Femur (tissue), 1 donor: ENCODE measurements at places on chromosomes 6 and 20.

DNA sequence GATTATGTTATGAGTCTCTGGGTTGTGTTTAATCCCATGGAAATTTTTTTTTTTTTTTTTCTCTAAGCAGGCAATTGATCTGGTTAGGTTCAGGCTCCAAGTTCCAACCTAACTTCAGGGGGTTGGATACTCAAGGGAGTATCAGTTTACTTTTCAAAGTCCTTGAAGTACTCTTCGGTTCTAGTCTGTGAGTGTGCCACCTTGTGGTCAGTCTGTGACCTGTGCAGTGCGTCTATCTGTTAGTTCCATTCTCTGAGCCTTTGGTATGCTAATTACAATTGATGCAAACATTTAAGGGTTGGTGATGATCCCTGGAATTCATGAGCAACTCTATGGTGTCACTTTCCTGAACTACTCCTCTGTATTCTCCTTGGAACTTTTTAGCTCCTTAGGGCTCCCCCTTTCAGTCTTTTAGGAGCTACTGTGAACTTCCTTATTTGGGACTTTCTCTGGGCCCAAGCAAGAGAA is 342.0 kb downstream of the SOX4 start:
- no peak for DNase-seq

- DNase-seq = no peak
Observed at GRCh38 chr6:163406830-163407229, 7.7 kb upstream of the QKI start.

GRCh38 chr20:41275301-41275731 is 42.2 kb downstream of the ZHX3 start:
- DNase-seq = no peak

GRCh38 chr6:10583509-10583901 is 62.4 kb downstream of the GCNT2 start:
- DNase-seq = no peak

DNA sequence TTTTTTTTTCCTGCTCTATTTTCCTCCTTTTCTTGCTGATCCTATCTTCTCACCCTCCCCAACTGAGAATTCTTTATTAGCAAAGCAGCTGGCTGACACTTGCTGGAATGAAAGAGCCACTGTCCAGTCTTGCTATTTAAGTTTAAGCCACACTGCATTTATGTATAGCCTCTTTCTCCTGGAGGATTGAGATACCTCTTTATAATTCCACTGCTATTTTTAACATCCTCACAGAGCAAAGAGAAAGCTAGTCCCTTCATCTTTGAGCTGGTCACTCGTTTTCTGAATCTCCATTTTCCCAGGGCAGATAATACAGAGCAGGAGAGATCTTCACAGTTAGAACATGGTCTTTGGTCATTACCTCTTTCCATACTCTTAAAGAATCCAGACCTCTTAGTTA is 36.0 kb upstream of the EEF1A1 start:
- no peak for DNase-seq

- DNase-seq = no peak
Observed at GRCh38 chr6:166928644-166929541, 27.5 kb downstream of the RNASET2 start.

DNA sequence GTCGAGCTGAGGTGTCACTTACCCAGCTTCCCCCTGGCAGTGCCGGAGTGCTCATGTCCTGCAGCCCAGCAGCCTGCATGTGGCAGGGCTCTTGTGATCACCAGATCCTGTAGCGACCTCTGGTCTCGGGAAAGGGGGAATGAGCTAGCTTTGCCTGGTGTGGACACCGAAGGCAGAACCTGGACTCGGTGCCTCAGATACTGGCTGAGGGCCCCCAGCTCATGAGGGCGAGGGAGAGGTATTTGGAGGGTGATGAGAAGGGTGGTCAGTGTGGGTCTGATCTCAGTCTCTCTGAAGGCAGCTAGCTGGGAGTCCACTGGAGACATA is 26.3 kb downstream of the SUN5 start:
- DNase-seq = peak; percentile 15

DNA sequence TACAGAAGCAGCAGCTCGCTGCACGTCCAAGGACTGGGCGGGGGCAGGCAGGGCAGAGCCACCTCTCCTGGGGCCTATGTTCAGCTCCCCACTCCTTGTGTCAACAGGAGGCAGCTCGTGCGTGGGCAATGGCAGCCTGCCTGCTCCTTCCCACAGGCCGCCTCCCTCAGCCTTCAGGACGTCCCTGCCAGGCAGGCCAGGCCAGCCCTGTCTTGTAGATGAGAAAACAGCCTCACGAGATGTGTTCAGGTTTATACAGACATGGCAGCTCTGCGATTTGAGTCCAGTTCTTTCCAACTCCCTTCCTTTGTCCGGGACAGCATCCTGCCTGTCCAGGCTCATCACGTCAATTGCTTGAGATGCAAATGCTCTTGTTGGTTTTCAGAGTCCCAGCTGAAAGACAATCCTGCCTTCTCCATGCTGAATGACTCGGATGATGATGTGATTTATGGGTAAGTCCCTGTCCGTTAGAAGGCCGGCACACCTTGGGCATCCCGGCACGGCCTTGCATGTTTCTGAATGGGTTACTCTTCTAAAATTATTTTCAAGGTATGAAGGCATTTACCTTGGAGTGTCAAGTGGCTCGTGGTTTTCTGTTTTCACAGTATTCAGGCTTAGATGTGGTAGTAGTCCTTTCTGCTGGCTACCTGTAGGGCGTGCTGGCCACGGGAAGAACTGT is 13.5 kb downstream of the DYNLT1 start:
- DNase-seq = peak; percentile 63

DNA sequence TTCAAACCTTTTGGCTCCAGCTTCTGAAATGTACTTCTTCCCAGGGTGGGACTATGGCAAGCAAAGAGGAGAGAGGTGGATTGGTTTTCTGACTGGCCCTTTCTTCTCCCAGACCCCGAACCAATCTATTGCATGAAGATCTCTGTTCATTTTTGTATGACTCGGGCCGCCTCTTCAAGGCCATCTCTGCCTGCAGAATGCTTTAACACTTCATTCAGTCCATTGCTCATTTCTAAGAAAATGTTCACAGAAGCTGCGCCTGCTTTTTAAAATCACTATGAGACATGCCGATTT is 1.6 kb downstream of the VGLL2 start:
- no peak for DNase-seq

GRCh38 chr6:111806561-111807497 is 66.4 kb downstream of the FYN start:
- DNase-seq = no peak

- no peak for DNase-seq
Observed at GRCh38 chr20:1872459-1873097, 22.6 kb upstream of the SIRPA start.

DNA sequence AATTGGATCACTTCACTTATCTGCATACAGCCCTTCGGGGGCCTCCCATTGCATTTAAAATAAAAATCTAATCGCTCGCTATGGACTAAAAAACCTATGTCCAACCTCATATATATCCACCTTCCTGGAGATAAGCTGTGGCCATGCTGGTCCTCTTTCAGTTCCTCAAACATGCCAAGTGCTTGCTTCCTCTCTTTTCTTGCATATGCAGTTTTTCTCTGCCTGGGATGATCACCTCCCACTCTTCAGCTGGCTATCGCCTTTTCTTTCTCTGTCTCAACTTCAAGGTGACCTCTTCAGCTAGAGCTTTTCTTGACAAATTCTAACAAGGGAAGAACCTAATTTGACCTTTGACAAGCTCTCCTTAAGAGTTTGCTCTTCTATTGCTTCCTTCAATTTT is 5.6 kb upstream of the TFB1M start:
- no peak for DNase-seq

GRCh38 chr6:6930223-6930880 is 177.4 kb upstream of the RREB1 start:
- no peak for DNase-seq

DNA sequence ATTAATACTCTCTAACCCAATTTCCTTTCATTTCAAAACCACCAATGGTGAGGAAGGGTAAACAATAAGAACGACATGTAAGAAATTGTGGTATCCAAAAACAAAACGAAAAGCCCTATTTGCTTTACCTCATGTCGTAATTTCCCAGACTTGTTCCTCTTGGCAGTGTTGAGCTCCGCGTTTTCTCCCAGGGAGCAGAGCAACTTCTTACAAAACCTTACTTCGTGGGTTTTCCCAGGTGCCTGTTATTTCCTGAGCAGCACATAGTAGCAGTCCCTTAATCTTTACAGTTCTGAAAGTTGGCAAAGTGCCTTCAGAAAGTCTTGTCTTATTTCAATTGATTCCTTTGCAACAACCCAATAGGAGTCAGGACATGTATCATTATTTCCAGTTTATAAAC is 207.9 kb upstream of the MARCKS start:
- no peak for DNase-seq

GRCh38 chr6:73954881-73955280 is 258.9 kb downstream of the CD109 start:
- DNase-seq = no peak

DNA sequence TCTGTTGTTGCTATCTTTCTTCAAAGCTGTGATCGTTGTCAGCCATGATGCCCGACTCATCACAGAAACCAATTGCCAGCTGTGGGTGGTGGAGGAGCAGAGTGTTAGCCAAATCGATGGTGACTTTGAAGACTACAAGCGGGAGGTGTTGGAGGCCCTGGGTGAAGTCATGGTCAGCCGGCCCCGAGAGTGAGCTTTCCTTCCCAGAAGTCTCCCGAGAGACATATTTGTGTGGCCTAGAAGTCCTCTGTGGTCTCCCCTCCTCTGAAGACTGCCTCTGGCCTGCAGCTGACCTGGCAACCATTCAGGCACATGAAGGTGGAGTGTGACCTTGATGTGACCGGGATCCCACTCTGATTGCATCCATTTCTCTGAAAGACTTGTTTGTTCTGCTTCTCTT is 19.3 kb downstream of the ABCF1 start:
- no peak for DNase-seq

DNA sequence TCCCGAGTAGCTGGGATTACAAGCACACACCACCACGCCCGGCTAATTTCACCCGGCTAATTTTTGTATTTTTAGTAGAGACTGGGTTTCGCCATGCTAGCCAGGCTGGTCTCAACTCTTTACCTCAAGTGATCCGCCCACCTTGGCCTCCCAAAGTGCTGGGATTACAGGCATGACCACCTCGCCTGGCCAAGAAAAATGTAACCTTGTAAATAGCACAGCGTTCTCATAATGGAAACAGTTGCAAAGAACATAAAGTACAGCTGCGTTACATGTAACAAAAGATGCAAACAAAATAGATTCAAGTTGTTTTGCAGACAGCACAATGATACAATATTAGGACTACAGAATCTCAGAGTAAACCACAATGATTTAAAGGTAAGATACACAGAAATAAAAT is 14.6 kb downstream of the TLDC2 start:
- no peak for DNase-seq

GRCh38 chr6:90319044-90319443 is 22.4 kb upstream of the BACH2 start:
- no peak for DNase-seq

DNA sequence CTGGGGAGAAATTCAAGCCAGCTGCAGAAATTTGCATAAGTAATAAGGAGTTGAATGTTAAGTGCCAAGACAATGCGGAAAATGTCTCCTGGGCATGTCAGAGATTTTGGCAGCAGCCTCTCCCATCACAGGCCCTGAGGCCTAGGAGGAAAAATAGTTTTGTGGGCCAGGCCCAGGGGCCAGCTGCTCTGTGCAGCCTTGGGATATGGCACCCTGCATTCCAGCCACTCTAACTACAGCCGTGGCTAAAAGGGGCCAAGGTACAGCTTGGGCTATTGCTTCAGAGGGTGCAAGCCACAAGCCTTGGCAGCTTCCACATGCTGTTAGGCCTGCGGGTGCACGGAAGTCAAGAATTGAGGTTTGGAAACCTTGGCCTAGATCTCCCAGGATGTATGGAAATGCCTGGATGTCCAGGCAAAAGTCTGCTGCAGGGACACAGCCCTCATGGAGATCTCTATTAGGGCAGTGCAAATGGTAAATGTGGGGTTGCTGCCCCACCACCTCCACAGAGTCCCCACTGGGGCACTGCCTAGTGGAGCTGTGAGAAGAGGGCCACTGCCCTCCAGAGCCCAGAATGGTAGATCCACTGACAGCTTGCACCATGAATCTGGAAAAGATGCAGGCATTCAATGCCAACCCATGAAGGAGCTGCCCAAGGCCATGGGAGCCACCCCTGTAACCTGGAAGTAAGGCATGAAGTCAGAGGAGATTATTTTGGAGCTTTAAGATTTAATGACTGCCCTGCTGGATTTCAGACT is 126.5 kb downstream of the DTNBP1 start:
- DNase-seq = no peak

DNA sequence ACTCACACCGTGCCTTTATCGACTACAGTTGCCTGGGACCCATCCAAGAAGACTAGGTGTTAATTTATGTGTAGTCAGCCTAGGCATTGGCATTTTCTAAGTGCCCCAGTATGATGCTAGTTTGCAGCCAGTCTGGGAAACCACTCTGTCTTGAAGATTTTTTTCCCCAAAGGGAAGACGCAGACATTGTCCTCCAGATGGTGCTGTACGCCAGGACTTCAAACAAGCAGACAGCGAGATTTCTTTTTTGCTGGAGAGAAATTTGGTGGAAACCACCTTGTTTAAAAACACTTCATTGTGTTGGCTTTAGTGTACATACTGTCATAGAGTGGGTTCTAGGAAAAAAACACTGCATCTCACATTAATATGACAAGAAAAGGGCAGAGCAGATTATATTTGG is 30.0 kb downstream of the ALDH5A1 start:
- DNase-seq = no peak

DNA sequence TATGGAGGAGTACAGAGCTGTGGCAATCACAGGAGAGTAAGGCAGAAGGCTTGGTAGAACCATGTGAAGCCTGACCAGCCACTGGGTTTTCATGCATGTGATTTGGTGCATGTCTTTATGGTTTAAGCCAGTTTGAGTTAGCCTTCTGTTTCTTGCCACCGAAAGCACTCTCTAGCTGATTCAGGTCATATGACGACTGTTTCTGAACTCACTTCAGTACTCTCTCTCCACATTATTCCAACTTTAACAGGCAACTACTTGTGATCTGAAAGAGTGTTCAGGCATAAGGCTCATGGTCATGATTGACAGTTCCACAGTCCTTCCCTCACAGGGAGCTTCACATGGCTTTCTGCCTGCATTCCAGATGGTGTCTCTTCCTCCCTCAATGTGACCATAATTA is 63.3 kb upstream of the TAB2 start:
- no peak for DNase-seq

DNA sequence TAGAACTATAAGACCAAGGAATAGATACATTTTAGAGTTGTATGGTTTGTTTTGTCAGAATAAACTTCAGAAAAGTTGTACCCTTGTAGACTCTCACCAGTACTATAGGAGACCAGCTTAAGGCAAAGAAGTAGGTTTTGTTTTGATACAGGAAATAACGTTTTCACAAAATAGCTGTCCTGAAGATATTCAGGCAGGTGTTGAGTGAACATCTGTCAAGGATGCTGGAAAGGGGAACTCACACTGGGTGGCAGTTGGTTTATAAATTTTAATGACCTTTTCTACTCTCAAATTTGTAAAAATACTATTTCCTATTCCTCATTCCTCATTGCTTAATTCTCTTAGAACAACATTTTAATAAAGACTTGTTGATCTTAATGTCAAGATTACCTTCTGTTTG is 174.0 kb upstream of the MAN1A1 start:
- no peak for DNase-seq

GRCh38 chr6:141914646-141915045 is 218.1 kb upstream of the GJE1 start:
- DNase-seq = no peak

GRCh38 chr6:79813143-79813850 is 134.1 kb downstream of the ELOVL4 start:
- no peak for DNase-seq

- peak; percentile 29 for DNase-seq
Observed at GRCh38 chr6:10146715-10147451, 268.0 kb downstream of the TFAP2A start.
